Tibial artery (tissue), 4 donors: ENCODE measurements at places on chromosomes 7 and 10.

GRCh38 chr7:77757589-77757988 lies 40.6 kb downstream of the TMEM60 start:
- DNase-seq: no peak

- no peak for DNase-seq
Observed at GRCh38 chr7:80868566-80868965, 50.3 kb downstream of the SEMA3C start.

DNA sequence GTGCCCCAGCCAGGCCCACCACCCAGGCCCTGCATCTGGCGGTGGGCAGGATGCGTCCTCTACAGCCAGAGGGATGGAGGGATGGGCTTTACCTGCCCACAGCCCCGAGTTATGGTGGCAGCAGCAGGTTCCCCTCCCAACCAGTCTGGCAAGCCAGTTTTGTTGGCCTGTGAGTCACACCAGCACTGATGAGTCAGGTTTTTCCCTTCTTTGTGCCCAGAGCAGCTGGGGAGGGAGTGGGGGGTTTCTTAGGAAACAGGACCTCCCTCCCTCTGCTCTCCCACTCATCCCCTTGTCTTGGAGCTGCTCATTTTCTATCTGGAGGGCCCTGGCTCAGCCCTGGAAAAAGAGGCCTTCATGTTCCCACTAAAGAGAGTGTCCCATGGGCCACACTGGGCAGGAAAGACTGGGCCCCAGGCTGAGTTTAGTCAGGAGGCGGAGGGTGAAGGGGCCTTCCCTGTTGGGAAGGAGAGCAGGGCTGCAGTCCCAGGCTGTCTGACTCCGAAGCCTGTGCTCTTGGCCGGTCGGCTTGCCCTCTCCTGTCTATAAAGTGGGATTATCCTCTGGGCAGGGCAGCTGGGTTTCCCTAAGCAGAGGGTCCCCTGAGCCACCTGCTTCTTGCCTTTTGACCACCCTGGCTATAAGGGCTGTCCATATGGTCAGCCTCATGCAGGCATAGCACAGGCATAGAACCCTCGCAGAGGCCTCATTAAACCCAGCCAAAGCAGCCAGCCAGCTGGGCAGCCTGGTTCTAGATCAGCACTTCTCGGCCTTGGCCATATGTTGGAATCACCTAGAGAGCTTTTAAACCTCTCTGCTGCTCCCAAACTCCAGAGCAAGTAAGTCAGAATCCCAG lies 30.2 kb upstream of the ANKRD2 start:
- peak; percentile 89 for DNase-seq

DNA sequence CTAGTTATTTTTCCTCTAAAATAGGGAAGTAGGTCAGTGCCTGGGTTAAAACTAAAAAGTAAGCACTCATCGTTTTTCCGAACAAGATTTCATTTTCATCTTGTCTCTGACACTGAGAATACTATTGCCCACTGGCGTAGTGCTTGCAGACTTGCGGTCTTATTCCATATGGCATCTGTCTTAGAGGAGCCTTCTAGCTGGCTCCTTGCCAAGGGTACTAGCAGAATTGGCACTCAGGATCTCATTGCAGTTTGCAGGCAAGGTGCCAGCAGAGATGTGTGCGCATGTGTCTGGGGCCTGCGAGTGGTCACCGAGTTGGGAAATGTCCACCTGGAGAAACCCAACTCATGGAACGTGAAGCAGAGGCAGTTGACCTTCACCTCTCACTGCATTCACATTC lies 143.4 kb downstream of the CELF2 start:
- DNase-seq: peak; percentile 41

GRCh38 chr10:79084012-79084971 lies 15.5 kb downstream of the ZMIZ1 start:
- DNase-seq: peak; percentile 98

DNA sequence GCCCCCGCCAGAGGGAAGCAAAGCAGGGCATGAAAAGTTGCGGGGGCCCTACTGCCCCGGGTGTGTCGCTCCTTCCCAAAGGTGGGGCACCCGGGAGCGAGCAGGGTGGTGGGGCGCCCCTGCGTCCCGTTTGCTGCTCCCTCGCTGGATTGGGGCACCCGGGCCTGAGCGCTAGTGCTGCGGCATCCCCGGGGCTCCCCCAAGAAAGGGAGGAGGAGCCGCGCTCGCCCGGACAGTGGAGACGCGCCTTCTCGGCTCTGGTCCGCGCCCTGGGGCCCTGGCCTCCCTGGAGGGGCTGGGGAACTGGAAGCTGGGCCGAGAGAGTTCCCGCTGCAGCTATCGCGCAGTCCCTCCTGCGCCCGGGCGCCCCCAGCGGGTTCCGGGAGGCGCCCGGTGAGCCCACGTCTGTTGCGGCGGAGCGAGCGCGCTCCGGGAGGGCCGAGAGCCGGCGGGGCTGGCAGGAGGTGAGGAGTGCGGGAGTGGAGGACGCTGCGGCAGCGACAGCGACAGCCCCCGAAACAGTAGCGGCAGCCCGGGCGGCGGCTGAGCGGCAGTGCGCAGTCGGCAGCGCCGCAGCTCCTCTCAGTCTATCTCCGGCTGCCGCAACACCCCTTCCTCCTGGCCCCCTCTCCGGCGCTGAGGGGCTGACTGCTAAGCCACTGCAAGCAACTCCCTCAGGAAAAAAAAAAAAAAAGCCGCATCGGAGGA lies 504 bp upstream of the BMPER start:
- peak; percentile 69 for DNase-seq

GRCh38 chr10:75081379-75081778 lies 30.1 kb upstream of the SAMD8 start:
- no peak for DNase-seq

DNA sequence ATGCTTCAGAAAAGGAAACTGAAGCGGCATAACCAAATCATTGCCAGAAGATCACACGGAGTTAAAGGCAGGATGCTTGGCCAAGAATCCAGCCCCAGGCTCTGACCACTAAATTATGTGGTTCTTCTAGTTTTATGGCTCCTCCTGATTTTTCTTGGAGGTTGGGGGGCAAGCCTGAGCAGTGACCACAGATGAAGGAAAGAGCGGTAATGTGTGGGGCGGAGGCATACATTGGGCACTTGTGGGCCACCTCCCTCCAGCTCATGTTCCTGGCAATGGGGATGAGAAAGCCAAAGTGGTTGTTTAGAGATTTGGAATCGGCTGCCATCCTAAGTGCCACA lies 3.2 kb downstream of the TRPV6 start:
- DNase-seq: no peak

DNA sequence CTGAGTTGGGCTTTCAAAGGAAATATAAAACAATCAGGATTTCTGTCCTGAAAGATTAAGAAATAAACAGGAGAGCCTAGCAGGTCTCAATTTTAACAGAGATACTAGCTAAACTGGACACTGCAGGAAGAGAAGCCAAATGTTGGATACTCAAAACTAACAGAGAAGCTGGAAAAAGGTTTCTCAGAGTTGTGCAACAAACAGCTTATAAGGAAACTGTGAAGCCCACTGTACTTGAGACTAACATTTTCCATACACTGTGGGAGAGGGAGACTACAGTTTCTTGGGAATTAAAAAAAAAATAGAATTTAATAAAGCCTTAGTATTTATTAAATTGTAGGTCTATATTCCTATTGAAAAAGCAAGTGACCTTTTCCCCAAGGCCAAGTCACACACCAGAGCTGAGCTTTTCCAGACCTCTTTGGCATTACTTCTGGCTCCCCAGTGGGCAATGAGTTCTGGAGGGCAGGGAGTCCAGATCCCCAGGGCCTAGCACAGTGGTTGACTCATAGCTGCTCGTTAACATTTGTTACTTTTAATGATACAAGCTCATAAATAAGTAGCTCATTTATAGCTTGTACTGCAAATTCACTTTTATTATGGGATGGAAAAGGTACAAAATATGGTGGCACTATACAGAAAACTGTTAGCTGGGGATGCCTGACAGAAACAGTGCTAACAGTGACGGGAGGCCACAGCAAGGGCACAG lies 68.3 kb downstream of the MINDY3 start:
- peak; percentile 74 for DNase-seq
